Pons (tissue), 1 donor: ENCODE measurements at places on chromosomes 13 and 19.

- no peak for DNase-seq
These were observed 166.4 kb downstream of the KATNAL1 start for GRCh38 chr13:30140973-30141372.

GRCh38 chr19:17351815-17352435 lies 14.6 kb downstream of the GTPBP3 start:
- DNase-seq = no peak

DNA sequence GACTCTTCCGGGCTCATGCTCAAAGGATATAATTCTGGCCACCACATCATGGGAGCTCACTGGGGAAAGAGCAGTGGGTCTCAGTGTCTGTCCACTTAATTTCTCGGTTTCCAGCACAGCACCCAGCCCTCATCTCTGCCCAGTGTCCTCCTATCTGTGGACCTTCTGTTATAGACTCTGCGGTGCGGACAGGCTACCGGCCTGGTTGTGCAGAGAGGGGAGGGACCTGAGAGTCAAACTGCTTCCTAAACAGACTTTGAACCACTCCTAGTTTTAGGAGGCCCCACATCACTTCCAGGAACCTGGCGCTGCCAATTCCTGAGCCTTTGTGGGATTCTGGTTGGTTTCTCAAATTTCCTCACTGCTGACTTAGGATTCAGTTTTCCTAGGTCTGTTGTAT lies 59.8 kb upstream of the MED4 start:
- DNase-seq = no peak

GRCh38 chr19:45045671-45046353 lies 7.0 kb downstream of the CLASRP start:
- peak; percentile 99 for DNase-seq

GRCh38 chr13:67106502-67107057 lies 123.6 kb downstream of the PCDH9 start:
- no peak for DNase-seq

DNA sequence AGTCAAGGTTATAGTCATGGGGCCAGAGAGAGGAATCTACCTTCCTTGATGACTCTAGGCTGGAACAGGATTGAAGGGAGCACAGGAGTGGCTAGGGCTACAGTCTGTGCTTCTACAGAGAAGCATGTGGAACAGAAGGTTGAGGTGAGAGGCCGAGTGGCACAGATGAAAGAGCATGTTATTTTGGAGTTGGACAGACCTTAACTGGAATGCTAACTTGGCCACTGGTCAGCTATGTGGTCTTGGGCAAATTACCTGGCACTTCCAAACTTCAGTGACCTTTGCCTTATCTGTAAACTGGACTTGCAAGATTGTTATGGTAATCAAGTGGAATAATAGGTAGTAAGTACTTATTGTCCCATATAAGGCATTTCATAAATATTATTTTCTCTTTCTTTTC lies 252.7 kb downstream of the KCNRG start:
- DNase-seq = no peak

GRCh38 chr13:33193428-33193974 lies 92.1 kb downstream of the STARD13 start:
- no peak for DNase-seq

DNA sequence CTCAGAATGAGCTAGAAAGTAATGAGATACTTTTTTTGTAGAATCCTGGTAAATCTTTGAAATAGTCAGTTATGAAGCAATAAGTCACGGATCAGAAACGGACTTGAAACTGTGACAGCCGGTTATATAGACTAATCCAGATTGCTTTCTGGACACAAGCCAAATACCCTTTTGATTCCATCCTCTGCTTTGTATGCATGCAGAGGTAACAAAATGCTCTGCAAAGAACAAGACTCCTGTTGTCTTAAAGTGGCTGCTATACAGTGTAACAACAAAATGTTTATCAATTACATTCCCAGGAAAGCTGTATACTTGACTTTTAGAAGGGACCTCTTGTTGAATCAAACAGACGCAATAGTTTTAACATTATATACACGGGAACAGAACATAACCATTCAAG lies 66.5 kb upstream of the STARD13 start:
- DNase-seq = peak; percentile 35

- DNase-seq = no peak
These were observed 7.9 kb downstream of the HNRNPL start for GRCh38 chr19:38841787-38842438.

GRCh38 chr19:33527125-33527524 lies 5.5 kb upstream of the PEPD start:
- no peak for DNase-seq

GRCh38 chr19:47406711-47407416 lies 12.5 kb downstream of the MEIS3 start:
- DNase-seq = no peak

DNA sequence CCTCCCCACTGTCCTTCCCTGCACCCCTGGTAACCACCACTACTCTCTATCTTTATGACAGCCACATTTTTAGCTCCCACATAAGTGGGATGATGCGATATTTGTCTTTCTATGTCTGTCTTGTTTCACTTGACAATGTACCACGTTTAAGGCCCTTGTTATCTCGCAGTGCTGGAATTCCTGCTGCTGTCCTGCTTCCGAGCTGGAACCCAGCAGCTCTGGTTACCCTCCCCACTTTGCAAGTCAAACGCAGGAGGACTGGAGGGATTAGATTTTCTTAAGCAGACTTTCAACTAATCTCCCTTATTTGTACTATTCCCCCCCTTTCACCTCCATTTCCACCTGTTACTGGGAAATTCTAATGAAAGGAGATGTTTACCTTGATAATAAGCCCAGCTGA lies 59.1 kb upstream of the PDX1 start:
- no peak for DNase-seq

DNA sequence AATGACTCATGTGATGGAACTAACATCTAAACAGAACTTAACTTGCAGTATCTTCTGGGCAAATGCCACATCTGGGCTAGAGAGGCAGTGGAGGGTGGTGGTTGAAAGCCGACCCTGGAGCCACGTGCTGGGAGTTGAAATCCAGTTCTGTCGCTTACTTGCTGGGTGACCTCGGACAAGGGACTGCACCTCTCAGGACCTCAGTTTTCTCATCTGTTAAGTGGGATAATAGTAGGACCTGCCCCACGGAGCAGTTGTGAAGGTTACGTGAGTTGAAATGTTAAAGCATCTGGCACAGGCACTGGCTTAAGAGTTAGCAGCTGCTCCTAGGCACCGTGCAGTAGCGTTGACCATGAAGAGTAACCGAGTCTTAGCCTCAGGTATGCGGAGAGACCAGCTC lies 76.1 kb downstream of the SIPA1L3 start:
- no peak for DNase-seq

- peak; percentile 7 for DNase-seq
These were observed 54.0 kb upstream of the IRS2 start for GRCh38 chr13:109840201-109840892.

DNA sequence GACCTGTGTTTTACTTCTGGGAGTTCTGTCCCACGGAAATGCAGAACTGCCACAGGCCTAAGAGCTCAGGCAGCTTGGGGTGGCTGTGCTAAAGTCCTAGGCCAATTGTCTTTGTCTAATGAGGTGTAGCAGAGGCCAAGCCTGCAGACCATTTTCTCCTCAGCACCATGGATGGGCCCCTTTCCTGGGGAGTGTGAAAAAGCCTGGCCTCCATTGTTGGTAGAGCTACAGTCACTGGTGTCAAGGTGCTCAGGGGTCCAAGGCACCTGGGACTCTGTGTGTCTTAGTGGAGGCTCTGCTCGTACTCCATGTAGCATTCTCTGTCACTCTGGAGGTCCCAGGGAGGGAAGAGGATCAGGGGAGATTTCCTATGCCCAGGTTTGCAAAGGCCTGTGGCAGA lies 329.6 kb downstream of the SLITRK5 start:
- DNase-seq = no peak

DNA sequence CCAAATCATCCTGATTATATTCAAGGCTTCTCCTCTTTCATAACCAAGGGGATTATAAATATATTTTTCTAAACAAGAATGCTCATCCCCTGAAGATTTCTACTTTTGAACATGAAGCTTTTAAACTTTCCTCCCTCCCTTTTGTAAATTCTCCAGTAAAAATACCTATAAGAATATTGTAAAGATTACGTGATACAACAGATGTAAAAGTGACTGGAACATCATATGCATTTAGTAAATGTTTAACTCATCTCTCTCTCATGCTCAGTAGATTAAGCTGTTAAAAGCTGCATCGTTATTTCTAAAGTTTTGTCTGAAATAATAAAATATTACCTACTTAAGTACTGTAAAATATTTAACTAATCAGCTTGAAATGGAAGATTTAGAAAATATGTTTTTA lies 281.1 kb downstream of the SPRY2 start:
- no peak for DNase-seq
